ENCODE measurements at places on chromosomes 12 and 14. TPM values are rescaled to one million over a fixed set of nuclear protein-coding genes. Genes with fewer than 3 reads are reported as not detected.
A peak's percentile ranks its signal among the peaks of the same experiment; 100 is the strongest.

DNA sequence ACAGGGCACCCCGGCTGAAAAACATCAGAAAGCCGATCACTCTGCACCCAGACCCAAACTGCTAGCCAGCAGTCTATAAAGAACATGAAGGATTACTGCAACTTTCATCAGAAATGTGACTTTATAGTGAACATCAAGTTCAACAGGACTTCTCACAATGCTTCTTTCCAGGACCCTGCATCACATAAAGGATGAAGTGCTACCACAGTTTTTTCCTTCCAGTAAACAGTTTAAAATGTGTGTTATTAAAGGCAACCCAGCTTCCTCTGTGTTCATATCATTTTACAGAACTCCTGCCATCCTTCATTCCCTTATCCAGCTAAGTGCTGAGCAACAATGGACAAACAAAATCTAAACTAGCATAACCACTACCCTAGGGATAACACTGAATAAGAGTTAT is 280.3 kb upstream of the DIO2 start:
- DNase-seq = no peak

GRCh38 chr12:52836491-52837412 is 2.6 kb upstream of the KRT79 start:
- no peak for DNase-seq

GRCh38 chr14:100626614-100627013 is 39.4 kb upstream of the BEGAIN start:
- DNase-seq = no peak

DNA sequence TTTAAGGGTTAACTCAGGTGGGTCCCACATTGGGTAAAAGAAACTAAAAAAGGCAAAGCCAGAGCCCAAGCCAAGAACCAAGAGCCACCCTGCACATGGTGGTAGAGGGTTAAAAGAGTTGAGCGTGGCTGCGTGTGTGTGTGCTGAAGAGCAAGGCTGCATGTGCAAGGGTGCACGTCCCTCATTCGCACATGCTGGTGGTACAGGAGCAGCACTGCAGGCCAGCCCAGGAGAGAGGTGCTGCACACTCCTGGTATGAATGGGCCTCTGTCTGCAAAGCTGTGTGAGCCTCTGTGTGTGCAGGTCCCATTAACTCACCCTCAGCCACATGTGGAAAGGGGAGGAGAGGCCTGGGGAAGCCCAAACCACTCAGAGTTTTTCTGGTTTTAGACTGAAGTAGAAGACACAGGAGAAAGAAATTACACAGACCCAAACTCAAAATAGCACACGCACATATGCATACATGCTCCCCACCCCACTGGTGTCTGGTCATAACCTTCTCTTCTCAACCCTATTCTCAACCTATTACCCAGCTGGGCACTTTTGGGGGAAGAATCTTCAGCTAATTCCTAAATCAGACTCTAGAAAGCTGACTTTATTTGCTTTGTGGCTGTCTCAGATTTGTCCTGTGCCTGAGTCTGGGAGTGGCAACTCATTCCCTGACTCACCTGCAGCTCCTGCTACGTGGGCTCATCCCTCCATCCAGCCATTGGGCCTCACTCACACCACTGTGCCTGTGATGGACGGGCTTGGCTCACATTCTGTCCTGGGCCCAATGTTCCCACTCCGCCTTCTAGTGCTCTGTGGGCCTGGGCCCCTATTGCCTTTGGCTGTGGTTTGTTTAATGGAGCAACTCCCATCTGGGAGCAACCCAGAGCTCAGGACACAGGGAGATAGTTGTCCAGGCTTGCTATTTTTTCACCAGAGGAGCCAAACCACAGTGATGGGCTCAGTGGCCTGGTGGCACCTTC is 30.8 kb upstream of the COL2A1 start:
- DNase-seq = no peak

- DNase-seq = no peak
These were observed 5.6 kb downstream of the REM2 start for GRCh38 chr14:22888662-22889061.

DNA sequence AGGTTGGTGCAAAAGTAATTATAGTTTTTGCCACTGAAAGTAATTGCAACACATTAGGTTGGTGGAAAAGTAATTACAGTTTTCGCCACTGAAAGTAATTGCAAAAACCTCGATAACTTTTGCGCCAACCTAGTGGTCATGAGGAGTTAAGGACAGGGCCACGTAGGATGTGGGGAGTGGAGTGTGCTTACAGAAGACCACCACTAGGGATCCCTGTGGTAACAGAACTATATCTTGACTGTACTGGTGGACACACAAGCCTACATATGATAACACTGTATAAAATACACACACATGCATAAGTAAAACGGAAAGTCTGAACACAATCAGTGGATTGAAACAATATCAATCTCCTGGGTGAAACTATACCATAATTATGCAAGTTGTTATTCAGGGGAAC is 187.4 kb upstream of the ABCD2 start:
- DNase-seq = no peak

- peak; percentile 38 for DNase-seq
These were observed 24.9 kb downstream of the CRACR2A start for GRCh38 chr12:3727877-3728632.

GRCh38 chr12:31371256-31371620 is 45.3 kb upstream of the SINHCAF start:
- DNase-seq = no peak

GRCh38 chr12:56392331-56392730 is 29.7 kb upstream of the APOF start:
- DNase-seq = no peak

- no peak for DNase-seq
These were observed 184.4 kb upstream of the BCL2L14 start for GRCh38 chr12:11886339-11886738.

GRCh38 chr12:56616244-56616643 is 13.9 kb downstream of the BAZ2A start:
- DNase-seq = no peak

- DNase-seq = peak; percentile 37
These were observed 97.3 kb downstream of the ESR2 start for GRCh38 chr14:64196814-64197411.

- no peak for DNase-seq
These were observed 112.5 kb downstream of the CCER1 start for GRCh38 chr12:90842477-90842876.

GRCh38 chr12:26100666-26101349 is 24.0 kb downstream of the BHLHE41 start:
- DNase-seq = no peak

GRCh38 chr14:54438703-54439102 is 2.5 kb downstream of the CNIH1 start:
- peak; percentile 23 for DNase-seq

- DNase-seq = no peak
These were observed 18.2 kb upstream of the MON2 start for GRCh38 chr12:62448436-62448835.

DNA sequence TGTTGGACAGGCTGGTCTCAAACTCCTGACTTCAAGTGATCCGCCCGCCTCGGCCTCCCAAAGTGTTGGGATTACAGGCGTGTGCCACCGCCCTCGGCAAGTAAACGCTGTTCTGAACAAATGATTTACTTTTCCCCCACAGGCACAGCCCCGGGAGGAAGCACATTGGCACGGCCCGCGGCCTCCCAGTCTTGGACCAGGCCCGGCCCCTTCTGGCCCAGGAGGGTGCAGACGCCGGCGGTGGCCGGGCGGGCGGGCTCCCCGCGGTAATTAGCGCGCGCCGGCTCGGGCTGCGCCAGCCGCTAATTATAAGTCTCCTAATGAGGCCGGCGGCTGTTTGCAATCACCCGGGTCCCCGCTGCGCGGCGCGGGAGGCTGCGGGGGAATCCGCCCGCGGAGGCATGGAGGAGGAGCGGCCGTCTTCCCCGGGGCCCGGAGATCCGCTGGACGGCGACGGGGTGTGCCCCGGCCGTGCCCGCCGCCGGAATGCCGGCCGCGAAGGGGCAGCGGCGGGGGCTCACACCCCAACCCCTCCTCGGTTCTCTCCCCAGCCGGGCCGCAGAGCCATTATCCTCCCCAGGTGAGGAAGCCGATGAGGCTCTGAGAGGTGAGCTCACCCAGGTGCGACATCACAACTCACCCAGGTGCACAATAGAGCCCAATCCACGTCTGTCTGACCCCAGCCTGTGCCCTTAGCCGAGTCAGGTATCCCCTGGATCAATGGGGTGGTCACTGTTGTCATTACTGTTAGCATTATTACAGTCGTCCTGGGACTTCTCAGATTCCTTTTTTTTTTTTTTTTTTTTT is 3.3 kb upstream of the POP5 start:
- DNase-seq = peak; percentile 32

GRCh38 chr12:76288218-76288617 is 60.0 kb downstream of the BBS10 start:
- DNase-seq = no peak

DNA sequence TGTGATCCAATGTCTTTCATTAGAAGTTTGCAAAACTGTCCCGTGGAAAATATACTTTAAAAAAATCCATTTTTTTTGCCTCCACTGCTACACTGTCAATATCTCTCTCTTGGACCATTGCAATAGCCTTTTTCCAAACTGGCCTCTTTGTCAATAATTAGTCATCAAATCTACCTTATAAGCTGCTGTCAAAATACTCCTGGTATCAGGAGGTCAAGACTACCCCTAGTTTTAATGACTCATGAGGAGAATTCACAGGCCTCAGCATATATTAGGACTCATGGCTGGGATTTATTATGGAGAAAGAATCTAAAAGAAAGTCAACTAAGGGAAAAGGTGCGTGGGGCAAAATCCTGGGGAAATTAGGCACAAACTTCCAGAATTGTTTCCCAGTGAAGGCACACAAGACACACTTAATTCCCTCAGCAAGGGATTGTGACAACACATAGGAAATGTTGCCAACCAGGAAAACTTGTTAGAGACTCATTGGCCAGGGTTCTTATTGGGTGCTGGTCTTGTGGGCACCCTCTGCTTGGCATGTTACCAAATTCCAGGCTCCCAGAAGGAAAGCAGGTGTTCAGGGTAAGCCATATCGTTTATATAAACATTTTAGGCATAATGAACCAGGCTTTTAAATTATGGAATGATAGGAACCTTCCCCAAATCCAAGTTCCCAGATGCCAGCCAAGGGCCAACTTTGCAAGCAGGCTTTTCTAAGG is 56.1 kb downstream of the TMEM117 start:
- peak; percentile 18 for DNase-seq

- no peak for DNase-seq
These were observed 440.7 kb downstream of the CCER1 start for GRCh38 chr12:90514325-90514724.

DNA sequence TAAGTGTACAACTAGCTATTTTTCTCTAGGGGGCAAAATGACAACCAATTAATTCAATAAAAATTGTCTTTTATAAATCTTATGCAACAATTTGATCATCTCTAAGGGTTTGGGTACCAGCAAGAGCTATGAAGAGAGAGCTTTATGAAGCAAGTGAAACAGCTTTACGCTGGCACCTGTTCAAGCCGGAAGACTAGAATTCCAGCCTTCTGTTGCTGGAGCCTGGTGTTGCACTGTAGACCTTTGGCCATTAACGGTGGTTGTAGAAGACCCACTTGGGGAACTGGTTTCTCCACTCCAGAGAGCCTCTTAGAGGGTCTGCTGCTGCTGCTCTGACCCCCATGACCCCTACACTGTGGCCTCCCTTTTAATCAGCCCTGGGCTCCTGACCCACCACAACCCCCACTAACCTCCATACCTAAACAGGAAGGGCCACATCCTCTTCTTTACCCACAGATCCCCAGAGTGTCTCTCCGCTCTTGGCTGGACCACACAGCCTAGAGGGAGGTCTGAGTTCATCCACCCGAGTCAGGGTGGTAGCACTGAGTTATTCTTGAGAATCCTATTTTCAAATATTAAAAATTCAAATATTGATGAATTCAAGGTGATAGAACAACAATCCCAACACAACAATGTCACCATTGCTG is 54.6 kb upstream of the STON2 start:
- DNase-seq = no peak

GRCh38 chr14:23124337-23124954 is 5.4 kb upstream of the CEBPE start:
- no peak for DNase-seq

DNA sequence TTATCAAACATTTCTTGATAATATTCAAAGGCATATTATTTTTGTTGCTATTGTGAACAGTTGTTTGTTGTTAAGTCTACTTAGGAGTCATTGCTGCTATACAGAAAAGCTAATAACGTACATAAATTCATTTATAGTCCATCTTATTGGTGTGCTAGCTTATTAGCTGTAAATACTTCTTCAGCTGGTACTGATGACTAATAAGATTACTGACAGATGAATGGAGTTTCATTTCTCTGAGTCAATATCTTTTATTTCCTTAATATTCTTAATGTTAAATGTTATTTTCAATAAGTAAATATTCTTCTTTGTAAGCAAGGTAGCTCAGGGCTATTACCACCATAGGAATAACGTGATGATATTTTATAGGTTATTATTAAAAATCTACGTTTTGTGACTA is 139.4 kb upstream of the SLCO1C1 start:
- no peak for DNase-seq

The HOXC10 gene
- total RNA-seq = 15.3 TPM

The GLT8D2 gene
- 6.0 TPM for total RNA-seq

The CHFR gene
- 33.1 TPM for total RNA-seq

The OASL gene
- total RNA-seq = 110 TPM

The TWF1 gene
- 162 TPM for total RNA-seq

The CLEC1A gene
- total RNA-seq = 2.7 TPM

The GZMB gene
- total RNA-seq = not detected

The NANOG gene
- not detected for total RNA-seq

The PLD4 gene
- not detected for total RNA-seq

Measured in M059J (cell line).